ENCODE measurements at places on chromosomes 16 and 17. TPM values are rescaled to one million over a fixed set of nuclear protein-coding genes. Genes with fewer than 3 reads are reported as not detected.

- DNase-seq: no peak
These were observed 103.3 kb upstream of the CLEC3A start for GRCh38 chr16:77918809-77919707.

DNA sequence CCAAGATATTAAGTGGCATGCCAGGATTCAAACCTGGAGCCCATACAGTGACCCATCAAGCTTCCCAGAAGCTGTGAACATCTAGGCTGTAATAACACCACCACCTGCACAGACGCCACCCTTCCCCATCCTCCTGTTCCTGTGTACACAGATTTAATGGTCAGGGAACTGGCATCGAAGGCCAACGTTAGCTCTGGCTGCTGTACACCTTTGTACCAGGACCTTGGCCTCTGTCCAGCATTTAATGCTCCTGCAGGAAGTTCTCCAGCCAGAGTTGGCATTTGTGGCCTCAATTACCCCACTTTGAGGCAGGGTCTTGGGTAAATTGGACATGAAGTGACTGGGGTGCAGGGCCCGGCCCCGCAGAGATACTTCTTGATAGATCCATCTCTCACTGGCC is 49.3 kb downstream of the SCNN1B start:
- no peak for DNase-seq

Gene MYH8
- 1.8 TPM for total RNA-seq

DNA sequence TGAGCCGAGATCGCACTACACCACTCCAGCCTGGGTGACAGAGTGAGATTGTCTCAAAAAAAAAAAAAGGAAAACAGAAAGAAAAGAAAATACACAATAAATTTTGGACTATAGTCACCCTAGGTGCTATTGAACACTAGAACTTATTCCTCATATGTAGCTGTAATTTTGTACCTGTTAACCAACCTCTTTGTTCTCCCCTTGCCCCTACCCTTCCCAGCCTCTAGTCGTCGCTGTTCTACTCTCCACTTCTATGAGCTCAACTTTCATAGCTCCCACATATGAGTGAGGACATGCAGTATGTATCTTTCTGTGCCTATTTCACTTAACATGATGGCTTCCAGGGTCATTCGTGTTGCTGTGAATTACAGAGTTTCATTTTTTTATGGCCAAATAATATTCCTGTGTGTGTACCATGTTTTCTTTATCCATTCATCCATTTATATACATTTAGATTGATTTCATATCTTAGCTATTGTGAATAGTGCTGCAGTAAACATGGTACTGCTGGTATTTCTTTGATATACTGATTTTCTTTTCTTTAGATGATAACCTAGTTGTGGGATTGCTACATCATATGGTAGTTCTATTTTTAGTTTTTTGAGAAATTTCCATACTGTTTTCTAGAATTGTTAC is 28.3 kb downstream of the VPS35L start:
- no peak for DNase-seq

DNA sequence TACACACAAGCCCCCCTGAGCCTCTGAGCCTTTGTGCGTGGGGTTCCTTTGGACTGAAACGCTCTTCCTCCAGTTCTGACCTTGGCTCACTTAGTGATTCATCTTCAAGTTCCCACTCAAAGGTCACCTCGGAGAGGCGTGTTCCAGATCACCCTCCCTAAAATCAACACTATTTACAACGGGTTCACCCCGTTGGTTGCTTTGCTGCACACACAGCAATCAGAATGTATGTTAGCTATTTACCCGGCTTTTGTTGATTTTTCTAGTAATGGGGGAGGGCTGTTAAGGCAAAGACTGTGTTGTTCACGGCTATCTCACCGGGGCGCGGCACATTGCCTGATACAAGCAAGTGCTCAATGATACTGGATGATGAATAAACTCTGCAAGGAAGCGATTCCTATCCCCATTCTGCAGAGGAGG is 977 bp downstream of the NAGPA start:
- DNase-seq: peak; percentile 39

Gene TMEM98
- total RNA-seq: 5.7 TPM

- no peak for DNase-seq
These were observed 133.3 kb downstream of the CA10 start for GRCh38 chr17:52025236-52025635.

GRCh38 chr16:2804728-2805127 is 6.5 kb downstream of the PRSS41 start:
- peak; percentile 10 for DNase-seq

- no peak for DNase-seq
These were observed 57.0 kb downstream of the PITPNC1 start for GRCh38 chr17:67434061-67434525.

DNA sequence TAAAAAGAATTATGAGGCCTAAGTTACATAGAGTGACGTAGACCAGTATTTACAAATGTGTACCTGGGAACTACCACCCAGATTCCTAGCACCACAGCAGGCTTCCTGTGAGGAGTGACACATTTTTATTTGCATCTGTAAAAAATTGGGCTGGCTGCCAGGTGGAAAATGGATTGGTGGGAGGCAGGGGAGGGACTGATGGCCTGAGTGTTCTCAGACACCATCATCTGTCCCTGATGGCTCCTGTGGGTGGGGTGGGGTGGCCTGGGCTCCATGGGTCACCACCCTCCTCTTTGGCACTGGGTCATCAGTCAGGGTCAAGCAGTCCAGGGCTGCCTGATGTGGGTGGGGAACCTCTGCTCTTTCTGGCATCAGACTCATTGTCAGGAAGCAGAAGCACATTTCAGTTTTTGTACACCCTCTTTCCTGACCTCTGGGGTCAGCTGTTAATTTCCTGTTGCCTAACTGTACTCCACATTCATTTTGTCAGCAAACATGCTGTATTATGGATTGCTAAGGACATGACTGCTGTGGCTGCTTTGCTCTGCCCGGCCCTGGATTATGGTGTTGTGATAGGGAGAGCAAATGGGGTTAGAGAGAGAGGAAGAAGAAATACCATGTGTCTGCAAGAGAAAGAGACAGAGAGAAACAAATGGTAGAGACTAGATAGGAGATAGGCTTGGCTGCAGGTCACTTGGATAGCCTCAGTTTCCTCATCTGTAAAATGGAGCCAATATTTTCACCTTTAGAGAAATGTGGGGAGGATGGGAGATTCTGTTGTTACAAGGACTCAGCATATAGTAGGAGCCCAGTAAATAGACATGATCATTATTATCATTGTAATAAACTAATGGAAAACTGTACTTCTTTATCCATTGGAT is 11.6 kb upstream of the MFAP4 start:
- peak; percentile 66 for DNase-seq

DNA sequence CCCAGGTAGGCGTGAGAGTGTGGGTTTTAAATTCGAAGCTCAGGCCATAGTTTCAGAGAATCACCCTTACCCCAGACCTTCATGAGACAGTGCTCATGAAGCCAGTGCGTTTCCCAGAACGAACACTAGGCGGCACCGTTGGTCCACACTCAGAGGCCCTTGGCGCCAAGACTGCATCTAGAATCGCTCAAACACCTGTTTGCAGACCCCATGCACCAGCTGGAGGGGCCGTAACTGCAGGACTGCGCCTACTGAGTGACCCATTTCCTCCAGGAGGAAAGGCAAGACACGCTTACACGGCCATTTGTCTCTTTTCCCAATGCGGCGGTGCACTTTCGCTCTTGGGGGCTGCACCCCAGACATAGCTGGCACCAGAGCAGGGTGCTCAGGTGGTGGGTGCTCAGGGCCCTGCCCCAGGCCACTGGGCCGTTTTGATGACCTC is 34.0 kb downstream of the ADGRG5 start:
- peak; percentile 67 for DNase-seq

Gene USP43
- total RNA-seq: not detected

Gene SLC12A3
- total RNA-seq: not detected

- DNase-seq: peak; percentile 40
These were observed 15.7 kb downstream of the SLC16A3 start for GRCh38 chr17:82244413-82245133.

Gene CCDC92B
- not detected for total RNA-seq

- no peak for DNase-seq
These were observed 460.6 kb downstream of the KCNJ2 start for GRCh38 chr17:70629902-70630301.

DNA sequence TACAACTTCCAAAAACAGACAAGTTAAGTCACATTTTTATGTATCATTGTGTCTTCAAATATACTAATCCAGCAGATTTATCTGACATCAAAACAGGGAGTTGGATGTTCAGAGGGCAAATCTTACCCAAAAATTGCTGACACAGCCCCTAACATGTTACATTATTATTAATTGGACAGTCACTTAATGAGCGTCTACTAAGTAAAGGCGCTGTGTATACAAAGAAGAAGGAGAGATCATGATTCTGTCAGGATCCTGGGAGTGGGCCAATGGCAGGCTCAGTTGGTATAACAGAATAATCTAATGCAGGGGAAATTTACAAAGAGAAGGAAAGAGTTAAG is 18.4 kb upstream of the CD300E start:
- no peak for DNase-seq

All from psoas muscle (tissue), 8 donors.